Hematopoietic multipotent progenitor cell treated with erythropoietin and hydrocortisone succinate and interleukin-3 and kit ligand, for 15 days (in vitro differentiated cells): ENCODE measurements at places on chromosomes 1 and 21.

GRCh38 chr1:181985281-181985680, 76.2 kb downstream of the ZNF648 start:
- DNase-seq: no peak

GRCh38 chr1:92310185-92310597, 11.3 kb downstream of the RPAP2 start:
- peak; percentile 36 for DNase-seq

DNA sequence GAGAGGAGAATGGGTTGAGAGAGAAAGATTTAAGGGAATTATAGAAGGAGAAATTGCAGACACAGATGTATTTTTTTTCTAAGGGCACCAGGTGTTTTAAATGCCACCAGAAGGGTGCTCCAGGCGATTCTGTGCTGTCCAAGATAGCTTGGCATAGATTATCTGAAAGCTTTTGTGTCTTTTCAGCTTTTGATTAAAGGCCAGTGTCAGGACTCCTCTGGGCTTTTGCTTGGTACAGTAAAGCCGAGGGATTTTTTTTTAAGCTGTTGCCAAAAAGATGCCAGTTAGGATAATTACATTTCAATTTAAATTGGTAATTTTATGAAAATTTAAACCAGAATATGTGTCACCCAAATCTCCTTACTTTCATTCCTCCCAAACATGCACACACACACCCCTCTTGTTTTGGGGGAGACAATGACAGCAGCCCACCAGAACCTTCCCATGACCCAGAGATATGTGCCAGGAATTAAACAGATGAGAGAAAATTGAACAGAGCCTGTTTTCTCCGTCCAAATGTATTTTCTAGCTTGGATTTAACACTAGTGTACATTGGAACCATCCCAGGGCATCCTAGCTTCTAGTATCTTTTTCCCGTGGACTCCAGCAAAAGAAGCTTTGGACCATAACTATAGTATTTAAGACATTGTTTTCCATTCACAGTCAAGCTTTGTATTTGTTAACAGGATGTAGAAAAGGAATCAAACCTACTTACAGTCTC, 670.7 kb upstream of the CXADR start:
- DNase-seq: no peak

DNA sequence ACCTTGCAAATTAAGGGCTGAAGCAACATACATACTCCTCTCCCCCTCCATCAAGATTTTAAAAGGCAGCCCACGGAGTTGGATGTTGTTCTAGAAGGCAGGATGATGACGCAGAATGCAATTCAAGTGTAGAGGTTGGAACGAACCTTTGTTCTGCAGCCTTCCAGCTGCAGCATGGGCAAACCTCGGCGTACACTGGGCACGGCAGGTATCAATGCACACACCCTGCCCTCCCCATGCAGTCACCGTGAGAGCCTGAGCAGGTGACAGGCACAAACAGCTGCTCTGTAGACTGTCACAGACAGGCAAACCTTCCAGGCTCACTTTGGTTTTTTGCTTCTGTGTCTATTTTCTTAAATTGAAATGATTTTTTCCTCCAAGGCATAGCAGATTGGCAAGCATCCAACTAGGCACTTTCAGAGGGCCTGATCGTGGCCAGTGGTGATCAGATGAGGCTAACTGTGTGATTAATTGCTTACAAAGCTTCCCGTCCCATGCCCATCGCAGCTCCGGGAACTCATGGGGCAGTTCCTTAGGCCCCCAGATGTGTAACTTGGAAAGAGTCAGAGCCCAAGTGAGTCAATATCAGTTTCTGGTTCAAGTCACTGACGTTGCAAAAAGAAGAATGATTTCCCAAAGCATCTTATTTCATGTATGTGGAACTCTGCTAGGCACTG, 82.3 kb downstream of the ITPKB start:
- no peak for DNase-seq

DNA sequence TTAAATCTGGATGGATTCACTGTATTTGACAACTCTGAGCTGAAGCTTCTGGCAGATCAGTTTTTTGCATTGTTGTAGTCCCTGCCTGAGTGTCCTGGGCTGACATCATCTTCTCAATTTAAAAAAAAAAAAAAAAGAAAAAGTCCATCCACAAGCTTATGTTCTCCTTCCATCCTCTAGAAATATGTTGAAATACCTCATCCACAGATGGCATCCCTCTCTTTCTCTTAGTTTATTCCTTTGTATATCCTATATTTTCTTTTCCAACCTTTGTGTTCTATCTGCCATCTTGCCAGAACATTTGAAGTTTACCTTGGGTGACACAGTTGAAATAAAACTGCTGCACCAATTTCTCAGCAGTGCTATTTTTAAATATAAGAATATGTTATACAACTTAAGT, 184.4 kb upstream of the PKN2 start:
- no peak for DNase-seq

DNA sequence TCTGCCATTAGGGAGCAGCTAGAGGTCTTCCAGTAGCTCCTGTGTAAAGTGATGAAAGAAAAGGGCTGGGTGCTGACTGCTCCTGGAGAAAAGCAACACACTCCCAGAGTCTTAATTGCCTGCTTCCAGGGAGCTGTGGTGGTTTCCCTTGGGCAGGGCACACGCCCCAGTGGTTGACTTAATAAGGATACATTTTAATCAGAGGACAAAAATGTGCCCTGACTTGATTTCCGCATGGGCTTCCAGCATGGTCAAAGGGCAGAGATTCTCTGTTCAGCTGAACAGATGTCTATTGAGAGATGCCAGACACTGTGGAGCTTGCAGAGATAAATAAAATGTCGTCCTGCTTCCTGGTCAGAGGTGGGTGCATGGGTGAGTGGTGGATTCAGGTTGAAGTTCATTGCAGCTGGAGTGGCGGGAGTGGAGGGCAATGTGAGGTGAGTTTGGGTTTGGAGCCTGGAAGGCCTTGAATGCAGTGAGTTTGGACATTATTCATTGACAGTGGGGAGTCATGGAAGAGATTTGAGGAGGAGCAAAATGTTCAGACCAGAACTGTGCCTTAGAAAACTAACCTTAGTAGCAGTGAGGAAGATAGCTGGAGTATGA, 16.0 kb downstream of the QSOX1 start:
- DNase-seq: no peak

GRCh38 chr1:234875953-234876855, 252.4 kb downstream of the TOMM20 start:
- peak; percentile 98 for DNase-seq

DNA sequence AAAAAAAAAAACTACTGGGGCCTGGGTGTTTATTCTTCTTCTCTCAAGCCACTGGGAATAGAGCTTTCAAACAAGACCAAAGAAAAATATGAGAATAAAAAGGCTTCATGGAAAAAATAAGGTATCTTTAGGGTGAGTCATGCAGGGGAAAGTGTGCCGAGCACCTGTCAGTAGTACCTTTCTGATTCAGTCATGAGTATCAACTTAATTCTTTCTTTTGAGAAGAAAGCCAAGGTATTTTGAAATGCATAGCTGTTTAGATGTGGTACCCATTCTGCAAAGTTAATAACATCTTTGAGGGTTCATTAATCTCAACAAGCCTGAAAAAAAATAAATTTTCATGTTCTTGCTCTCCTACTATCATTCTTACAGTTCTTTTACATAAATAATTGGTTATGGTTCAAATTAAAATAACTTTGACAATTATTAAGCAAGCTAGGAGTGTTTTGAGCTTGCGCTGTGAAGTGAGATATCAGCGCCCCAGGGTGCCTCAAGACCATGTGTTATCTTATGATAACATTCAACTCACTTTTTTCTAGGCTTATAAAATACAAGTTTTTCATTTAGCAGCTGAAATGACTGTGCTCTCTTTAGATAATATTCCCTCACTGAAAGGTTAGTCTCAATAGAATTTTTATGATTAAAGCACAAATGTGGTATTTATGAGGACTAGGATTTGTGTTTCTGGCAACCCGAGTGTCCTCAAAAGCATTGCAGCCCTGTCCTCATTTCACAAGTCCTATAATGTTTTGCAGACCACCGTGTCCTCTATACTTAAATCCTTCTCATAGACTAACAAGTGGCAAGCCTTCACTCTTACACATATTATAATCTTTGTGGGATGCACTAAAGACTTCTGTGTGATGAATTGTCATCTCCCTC, 138.6 kb downstream of the SLC44A5 start:
- DNase-seq: peak; percentile 78

- no peak for DNase-seq
Observed at GRCh38 chr1:98084188-98084587, 163.4 kb upstream of the DPYD start.

DNA sequence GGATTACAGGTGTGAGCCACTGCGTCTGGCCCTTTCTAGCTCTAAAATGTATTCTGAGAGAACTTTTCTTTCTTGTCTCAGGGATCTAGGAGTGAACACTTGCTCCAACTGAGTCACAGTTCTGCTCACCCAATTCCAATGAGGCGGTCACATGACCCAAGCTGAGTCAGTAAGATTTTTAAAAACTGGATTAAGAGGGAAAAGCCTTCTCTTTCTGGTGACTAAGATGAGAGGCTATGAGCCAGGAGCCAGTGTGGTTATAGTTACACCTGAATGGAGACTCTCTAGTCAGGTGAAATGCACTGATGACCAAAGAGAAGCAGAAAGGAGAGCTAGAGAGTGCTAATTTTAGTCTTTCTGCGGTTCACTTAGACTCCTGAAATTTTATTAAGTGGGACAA, 9.5 kb upstream of the DEPDC1 start:
- DNase-seq: no peak

GRCh38 chr1:179340918-179341317, 24.9 kb upstream of the AXDND1 start:
- DNase-seq: no peak

GRCh38 chr1:93322349-93322748, 23.4 kb upstream of the DR1 start:
- no peak for DNase-seq

- DNase-seq: no peak
Observed at GRCh38 chr1:68320349-68320748, 88.0 kb upstream of the WLS start.

DNA sequence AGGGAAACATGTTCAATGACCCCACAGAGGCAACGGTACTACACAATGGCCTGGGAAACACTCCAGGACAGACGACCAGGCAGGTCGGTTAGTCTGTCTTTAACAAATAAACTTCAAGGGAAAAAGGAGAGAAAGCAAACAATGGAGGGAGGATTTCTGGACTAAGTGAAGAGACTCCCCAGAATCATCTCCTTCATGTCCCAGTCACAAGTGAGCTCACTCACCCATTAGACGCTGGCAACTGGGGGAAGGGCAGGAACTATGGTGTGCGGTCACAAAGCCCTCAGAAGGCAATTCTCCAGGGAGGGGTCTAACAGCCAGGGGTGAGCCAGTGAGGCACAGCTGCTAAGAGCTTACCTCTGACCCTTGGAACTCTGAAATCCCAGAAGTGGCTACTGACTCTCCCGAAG, 55.7 kb upstream of the NADK start:
- DNase-seq: no peak

- DNase-seq: peak; percentile 70
Observed at GRCh38 chr1:84936116-84936810, 43.3 kb upstream of the LPAR3 start.

DNA sequence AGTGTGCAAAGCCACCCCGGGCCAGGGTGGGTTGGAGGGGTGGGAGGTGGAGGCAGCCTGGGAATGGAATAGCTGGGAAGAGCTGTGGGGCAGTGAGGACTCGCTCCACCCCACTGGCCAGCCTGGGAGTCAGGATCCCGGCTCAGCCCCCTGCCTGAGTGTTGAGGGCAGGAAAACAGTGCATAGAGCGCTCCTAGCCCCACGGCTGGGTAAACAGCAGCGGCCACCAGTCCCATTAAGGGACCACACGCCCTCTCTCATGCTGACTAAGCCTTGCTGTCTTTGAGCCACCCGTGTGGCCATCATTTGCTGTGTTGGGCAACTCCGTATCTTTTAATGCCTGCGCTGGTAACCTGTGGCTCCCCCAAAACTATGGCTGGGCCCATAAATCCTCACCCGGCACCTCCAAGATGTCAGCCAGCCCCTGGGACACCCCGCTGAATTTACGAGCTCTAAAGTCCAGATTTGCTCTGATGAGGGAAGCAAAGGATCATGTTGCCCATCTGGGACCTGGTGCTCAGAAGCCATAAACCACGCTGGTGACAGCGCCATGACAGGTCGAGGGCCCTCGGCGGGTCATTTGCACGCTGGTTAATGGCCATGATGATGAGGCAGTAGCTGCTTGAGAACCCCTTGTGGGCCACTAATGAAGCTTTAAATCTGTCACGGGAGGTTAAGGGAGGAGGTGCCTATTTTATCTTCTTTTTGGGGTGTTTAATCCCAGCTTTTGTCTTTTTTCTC, 34.9 kb downstream of the SYF2 start:
- no peak for DNase-seq

- no peak for DNase-seq
Observed at GRCh38 chr1:64505944-64506655, 36.2 kb downstream of the CACHD1 start.

DNA sequence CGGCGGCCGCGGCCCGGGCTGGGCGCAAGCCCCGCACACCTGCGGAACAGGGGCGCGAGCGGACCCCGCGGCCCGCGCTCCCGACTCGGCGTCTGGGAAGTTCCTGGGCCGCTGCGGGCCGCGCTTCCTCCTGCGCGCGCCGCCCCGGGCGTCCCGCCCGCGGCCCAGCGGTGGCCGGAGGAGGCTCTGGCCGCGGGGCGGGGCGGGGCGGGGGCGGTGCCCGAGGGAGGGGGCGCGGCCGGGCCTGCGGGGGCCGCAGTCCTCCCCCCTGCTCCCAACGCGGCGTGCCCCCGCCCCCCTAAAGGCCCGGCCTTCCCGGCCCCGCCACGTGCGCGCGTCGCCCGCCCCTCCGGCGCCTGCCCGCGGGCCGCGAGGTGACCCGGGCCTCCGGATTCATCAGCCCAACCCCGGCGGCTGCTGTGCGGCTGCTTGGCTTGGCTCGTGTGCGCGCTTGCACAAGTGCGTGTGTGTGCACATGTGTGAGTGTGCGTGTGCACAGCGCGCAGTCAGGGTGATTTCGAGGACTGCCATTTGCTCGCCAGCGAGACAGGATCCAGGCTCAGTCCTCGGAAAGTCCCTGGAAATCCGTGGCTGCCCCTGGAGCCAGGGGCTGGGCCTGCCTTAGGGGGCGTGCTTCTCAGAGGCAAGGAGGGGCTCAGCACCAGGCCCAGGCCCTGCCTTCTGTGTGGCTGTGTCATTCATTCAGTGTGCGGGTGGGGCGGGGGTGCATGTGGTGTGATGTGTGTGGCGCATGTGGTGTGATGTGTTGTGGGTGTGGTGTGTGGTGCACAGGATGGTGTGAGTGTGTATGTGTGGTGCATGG, at the start of gene C2CD2:
Gene C2CD2 (minus strand): TSS at position 188 of the 823 bp plus-strand sequence. CDS start 370 bp downstream, outside the sequence.
- no peak for DNase-seq

DNA sequence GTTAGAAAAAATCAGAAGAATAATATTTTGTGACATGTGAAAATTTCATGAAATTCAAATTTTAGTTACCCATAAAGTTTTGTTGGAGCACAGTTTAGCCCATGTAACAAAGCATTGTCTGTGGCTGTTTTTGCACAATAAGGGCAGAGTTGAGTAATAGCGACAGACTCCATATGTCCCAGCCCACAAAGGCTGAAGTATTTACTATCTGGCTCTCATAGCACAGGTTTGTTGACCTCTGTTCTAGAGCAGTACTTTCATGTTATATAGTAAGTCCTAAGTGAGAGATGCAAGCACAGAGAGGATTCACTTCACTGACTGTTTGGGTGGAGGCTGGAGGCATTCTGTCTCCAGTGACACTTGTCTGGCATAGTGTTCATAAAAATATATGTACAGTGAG, 6.8 kb downstream of the LAMC1 start:
- DNase-seq: no peak

GRCh38 chr1:151501474-151501873, 9.7 kb upstream of the CGN start:
- no peak for DNase-seq
